ENCODE measurements at places on chromosomes 3 and 15.

GRCh38 chr3:107150675-107151074 is 226.6 kb upstream of the CCDC54 start:
- no peak for DNase-seq

DNA sequence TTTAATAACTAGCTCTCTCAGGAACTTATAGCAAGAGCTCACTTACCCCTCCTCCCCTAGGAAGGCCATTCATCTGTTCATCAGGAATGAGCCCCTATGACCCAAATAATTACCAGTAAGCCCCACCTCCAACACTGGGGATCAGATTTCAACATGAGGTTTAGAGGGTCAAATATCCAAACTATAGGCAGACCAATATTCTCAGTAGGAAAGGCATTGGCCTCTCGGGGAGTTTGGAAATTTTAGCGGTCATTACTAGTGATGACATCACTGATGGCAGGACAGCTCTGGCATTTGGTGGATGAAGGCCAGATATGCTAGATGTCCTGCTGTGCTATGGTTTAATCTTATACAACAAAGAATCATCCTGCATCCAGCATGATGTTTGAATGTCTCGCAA is 15.2 kb upstream of the CD47 start:
- no peak for DNase-seq

GRCh38 chr3:102715030-102715697 is 280.3 kb downstream of the ZPLD1 start:
- no peak for DNase-seq

DNA sequence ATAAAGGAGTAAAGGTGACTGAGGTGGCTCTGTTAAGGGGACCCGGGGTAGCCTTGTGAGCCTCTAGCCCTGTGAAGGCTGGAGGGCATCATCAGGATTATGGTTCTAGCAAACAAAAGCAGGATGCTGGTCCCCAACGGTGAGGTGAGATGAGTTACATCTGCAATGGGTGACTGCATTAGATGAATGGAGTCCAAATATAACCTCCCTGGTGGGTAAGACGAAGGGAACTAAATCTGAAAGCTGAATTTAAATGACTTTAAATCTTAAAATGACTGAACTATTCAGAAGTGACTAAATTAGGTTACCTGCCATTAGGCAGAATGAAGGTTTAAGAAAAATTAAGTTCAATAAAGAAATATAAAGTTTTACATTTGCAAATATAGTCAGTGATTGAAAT is 4.6 kb upstream of the HLTF start:
- no peak for DNase-seq

- DNase-seq = no peak
Measured at GRCh38 chr15:83515164-83515563, 68.0 kb downstream of the SH3GL3 start.

DNA sequence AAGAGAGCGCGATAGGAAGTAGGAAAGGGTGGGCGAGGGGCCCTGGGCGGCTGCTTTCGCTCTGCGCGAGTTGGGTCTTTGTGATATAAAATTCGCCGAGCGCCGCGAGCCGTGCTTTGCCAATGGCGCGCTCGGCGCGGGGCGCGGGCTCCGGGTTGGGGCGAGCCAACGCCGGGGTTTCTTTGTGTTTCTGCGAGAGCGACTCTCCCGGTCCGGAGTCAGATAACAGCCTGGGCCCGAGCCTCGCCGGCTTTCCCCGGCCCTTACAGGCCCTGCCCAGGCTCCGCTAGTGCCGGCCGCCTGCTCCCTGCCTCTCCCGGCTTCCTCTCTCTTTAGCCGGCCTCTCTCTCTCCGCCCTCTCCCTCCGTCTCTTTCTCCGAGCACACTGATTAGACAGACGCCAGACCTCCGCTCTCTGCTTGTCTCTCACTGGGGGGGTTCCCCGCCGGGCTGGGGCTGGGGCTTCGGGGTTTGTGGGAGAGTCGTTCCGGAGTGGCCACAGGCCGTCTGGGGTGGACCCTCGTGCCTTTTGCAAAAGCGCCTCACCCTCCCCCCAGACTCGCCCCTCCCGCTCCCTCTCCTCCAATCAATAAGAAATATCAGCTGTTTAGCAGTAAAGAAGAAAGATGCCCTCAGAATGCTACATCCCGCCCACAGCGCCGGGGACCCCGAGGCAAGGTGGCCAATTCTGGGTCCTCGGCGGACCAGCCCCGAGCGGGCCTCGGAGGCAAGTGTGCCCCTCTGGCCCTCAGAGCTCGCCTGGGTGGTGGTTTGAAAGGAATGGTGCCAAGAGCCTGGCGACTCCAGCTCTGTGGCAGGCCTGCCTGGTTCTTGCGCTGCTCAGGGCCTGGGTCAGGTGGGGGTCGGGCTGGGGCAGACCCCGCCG is 2.9 kb downstream of the NR2F2 start:
- DNase-seq = no peak

GRCh38 chr3:49591615-49592014 is 37.3 kb downstream of the BSN start:
- DNase-seq = no peak

DNA sequence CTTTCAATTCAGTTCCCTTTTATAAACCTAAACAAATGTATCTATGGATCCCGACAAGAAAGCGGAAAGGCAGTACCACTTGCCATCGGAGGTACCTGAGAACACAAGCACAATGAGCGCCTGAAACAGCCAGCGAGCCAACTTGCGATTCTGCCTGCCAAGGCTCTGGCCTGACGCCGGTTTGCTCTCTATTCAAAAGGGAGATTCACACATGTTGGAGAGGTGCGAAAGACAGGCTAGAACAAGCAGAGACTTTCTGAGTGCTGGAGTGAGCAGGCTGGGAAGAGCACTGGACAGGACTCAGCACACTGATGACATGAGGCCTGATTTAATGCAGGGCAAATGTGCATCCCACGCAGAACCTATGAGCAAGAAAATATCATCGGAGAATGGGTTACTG is 17.7 kb upstream of the PRR23E start:
- no peak for DNase-seq

DNA sequence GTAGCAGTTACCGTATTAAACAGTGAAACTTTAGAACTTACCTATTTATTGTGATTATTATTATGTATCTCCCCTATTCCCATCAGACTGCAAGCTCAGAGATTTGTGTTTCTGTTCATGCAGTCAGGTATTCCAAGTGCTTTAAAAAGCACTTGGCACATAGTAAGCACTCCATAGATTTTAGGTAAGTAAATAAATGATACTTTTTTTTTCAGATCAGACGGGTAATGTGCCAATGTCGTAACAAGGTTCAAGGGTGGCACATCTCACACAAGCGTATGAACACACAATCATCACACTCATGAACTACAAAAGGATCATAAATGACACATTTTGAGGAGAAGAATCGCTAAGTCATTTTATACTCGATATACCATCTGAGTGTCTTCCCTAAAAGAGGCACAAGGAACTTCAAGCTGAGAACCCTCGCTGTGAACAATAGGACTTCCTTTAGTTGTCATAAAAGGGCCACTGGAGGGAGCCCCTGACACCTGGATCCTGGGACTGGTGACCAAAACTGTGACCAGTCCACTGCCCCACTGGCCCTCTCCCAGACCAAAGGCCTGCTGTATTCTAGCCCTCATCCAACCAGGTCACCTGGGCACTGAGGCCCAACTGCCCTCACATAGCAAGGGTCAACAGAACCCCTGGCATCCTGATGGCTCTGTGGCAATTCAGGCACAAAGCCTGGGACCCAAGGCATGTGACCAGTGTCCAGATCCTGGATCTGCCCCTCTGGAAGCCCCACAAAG is 32.1 kb downstream of the KIF9 start:
- no peak for DNase-seq

- no peak for DNase-seq
Measured at GRCh38 chr3:109678600-109678999, 341.3 kb upstream of the DPPA4 start.

DNA sequence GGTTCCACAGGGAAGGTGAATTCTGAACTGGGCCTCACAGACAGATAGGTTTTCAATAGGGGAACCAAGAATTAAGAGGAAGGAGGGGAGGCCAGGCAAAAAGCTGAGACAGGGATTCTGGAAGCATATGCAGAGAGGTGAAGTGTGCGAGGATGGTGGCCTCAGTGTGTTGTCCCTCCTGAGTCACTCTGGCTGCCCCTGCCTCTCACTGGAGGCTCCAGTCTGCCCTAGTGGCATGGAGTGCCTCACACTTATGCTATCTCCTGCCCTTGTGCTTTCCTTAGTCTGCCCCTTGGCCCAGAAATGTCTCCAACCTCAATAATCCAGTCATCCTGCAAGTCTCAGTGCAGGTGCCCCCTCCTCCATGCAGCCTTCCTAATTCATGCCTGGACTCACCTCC is 32.2 kb upstream of the RBP1 start:
- no peak for DNase-seq

GRCh38 chr15:69462030-69462492 is 9.4 kb downstream of the RPLP1 start:
- no peak for DNase-seq

DNA sequence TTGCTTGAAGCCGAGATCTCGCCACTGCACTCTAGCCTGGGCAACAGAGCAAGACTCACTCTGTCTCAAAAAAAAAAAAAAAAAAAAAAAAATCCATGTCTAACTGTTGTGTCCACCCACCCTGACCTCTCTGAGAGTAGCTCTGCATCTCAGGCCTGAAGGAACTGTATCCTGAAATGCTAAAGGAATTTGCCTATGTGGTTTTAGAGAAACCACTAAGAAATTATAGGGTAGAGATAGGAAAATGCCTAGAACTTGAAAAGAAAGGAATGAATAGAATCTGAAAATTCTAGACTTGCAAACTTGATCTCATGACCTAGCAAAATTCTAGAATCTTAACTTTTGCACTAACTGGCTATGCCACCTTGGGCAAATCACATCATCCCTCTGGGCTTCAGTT is 217.5 kb upstream of the ROPN1 start:
- DNase-seq = peak; percentile 34

GRCh38 chr3:119380697-119381096 is 82.7 kb downstream of the TMEM39A start:
- DNase-seq = no peak

- DNase-seq = no peak
Measured at GRCh38 chr15:97153356-97153965, 807.0 kb upstream of the ARRDC4 start.

DNA sequence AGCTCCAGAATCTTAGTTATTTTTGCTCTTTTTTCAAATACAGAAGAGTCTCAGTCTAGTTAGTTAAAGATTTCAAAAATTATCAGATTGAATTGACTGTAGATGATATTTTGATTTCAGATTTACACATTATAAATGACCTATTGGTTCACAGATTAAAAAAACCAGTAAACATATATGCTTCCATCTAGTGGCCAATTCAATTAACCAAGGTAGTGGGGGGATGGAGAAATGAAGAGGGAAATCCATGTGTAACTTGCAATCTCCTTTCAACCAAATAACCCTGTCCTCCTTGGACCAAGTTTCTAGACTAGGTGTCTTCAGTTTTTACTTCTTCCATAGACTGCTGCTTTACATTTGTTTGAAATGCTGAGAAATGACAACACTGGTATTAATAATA is 789.8 kb downstream of the ROBO1 start:
- DNase-seq = no peak

GRCh38 chr3:194137008-194137505 is 1.1 kb downstream of the HES1 start:
- peak; percentile 65 for DNase-seq

GRCh38 chr15:68187559-68187958 is 17.6 kb downstream of the CALML4 start:
- peak; percentile 59 for DNase-seq

DNA sequence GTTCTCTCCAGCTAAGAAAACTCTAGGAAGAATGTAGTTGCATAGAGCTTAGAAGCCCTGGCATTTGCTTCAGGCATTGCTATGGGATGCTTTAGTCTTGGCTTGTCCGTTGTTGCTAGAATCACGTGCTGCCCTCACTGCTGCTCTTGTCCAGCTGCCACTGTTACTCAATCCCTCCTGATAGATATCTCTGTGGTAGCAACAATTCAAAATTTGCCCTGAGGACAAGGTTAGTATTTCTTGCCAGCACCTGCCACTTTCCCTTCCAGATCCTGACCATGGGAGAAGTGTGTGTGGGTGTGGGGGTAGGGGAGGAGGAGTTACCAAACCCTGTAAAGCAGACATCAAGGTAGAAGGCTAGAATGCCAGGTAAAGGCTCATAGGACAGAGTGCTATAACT is 113.8 kb downstream of the PPM1L start:
- no peak for DNase-seq

DNA sequence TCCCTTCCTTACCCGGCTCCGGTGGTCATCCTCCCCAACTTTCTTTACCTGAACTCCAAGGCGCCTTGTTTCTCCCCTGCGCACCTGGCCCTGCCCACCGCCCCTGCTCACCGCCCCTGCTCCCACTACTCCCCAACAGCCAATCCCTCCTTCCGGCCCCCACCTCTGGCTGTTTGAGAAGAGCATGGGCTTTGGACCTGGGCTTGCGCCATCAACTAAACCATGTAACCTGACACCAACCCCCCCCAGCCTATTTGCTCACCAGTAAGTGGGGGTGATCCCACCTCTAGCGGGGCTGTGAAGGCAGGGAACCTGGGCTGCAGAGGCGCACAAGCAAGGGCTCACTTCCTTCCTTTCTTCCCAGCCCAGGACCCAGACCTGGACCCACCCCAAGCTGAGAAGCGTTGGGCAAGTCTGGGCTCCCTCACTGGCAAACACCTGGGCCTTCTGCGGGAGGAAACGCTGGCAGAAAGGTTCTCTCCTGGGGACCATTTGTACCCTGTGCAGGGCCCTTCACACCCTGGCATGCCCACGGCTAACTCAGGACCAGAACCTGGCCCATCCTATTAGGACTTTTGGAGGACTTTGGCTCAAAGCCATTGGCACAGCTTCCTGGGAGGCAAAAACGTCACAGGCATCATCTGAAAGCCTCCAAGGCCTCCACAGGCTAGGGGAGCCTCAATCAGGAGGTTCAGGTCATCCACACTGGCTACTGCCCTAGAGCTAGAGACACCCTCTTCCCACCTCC is at the start of gene PLXNB1:
TSS of gene PLXNB1 (minus strand) at position 127 of the 748 bp plus-strand sequence. CDS start 5,475 bp downstream, outside the sequence.
- DNase-seq = no peak

GRCh38 chr15:74988007-74988800 is 7.2 kb upstream of the SCAMP5 start:
- no peak for DNase-seq

- no peak for DNase-seq
Measured at GRCh38 chr15:85756411-85757072, 38.2 kb downstream of the KLHL25 start.

DNA sequence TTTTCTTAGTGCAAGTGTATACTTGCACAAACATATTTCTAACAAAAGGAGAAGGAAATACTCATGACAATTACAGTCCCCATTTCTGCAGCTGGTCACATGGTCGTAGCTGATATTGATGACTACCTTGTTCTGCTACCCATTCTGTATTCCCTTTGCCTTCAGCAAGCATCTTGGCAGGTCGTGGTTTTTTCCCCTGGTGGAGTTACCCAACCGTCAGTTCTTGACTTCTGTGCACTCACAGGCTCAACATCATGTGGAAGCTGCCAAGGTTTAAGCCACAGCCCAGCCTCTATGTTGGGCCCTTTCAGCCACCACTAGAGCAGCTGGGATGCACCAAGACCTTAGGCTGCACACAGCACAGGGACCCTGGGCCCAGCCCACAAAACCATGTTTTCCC is 56.1 kb downstream of the VGLL3 start:
- no peak for DNase-seq

- DNase-seq = no peak
Measured at GRCh38 chr3:36011791-36012190, 368.5 kb upstream of the STAC start.

Data from BJ (cell line).